Aorta (tissue), 5 donors: ENCODE measurements at places on chromosomes 2 and 18. TPM values are rescaled to one million over a fixed set of nuclear protein-coding genes. Genes with fewer than 3 reads are reported as not detected.
A peak's percentile ranks its signal among the peaks of the same experiment; 100 is the strongest.

DNA sequence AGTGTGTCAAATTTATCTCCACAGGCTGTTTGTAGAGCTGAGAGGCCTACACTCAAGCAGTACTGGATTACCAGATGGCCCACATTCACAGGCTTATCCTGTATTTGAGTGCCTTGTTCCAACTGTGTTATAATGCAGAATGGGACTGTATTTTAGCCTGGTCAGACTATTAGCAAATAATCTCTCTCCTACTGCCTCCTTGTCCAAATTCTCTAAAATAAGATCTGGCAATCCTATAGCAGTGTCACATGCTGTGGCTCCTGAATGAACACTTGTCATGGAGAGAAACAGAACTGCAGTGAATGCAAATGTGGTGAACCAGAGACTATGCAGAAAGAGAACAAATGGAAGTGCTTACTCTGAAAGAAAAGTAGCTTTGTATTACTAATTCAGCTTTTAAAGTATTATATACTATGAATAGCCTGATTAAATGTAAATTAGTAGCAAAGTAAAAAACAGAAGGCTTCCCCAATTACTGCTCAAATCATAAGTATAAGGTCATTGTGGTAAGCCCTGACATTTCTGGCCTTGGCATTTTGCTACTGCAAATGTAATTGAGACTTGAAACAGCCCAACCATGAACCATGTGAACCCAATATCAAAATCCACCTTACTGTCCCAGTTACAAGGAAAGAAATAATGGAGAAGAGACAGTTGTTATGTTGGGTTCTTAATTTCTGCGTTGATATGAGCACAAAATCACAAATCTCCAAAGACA, 80.0 kb downstream of the MAP4K3 start:
- no peak for DNase-seq

- no peak for DNase-seq
Observed at GRCh38 chr2:147595200-147595599, 249.6 kb upstream of the ACVR2A start.

GRCh38 chr2:100677611-100678185, 114.9 kb downstream of the PDCL3 start:
- DNase-seq: no peak

GRCh38 chr2:1971124-1971523, 226.8 kb upstream of the PXDN start:
- no peak for DNase-seq

DNA sequence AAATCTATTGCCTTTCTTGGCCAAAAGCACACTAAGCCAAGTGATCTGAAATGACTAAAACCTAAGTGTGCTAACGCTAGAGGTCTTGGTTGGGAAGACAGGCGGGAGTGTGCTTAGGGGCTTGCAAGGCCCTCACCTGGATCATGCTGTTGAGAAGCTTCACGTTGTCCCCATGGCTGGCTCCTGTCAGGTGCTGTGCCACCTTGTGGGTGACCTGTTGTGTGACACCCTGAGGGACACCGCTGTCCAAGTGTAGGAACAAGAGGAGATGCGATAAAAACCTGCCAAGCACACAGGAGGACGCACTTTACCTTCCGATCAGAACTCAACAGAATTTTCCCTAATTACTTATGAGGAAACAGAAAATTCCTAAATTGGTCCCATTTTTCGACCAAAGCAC, 50.8 kb downstream of the EPG5 start:
- DNase-seq: no peak

- DNase-seq: no peak
Observed at GRCh38 chr18:40812981-40813515, 1142.0 kb upstream of the PIK3C3 start.

DNA sequence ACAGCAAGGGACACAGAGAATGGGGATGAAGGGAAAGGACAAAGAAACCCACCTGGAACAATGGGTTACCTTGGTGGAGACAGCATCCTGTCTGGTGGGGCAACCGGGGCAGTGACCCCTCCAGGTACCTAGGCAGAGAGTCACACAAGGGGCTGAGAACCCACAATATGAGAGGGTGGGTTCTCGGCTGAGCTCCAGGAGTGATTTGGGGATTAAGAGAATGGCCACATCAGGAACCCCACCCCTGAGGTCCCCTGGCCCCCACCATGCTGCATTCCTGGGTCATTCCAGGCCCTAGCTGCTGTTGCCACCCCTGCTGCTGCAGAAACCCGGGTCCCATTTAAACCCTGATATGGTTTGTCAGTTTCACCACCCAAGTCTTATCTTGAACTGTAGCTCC, 172.3 kb downstream of the RTP5 start:
- DNase-seq: no peak

DNA sequence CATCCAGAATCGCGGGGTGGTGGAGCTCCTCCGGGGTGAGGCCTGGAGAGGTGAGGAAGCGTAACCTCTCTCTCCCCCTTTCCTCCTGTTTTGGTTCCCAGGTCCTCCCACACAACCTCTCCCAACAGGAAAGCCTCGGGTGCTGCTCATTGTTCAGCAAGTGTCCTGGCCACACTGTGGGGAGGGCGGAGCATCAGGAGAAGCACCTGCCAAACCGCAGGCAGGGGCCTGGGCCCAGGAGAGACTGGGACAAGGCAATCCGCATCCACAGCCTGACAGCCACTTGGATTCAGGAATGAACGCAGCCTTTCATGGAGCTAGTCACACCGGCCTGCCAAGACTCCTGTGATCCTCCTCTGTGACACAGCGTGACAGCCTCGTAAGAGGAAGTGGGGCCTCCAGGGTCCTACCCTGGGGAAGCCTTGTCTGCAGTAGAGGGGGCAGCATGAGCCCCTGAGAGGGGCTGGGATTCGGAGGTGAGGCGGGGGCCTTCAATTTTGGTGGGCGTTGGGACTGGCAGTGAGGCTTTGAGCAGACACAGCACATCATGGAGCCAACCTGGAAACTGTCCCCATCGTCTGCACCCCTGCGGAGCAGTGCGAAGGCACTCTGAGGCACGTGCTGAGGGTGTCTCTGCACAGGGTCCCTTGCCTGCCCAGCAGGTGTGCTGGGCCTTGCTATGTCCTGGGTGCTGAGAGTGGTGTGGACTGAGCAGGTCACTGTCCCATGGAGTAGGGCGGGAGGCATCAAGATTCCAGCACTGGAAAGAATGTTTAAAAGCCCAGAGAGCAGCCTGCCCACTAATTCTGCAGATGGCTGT, 62.2 kb downstream of the EDAR start:
- DNase-seq: no peak

DNA sequence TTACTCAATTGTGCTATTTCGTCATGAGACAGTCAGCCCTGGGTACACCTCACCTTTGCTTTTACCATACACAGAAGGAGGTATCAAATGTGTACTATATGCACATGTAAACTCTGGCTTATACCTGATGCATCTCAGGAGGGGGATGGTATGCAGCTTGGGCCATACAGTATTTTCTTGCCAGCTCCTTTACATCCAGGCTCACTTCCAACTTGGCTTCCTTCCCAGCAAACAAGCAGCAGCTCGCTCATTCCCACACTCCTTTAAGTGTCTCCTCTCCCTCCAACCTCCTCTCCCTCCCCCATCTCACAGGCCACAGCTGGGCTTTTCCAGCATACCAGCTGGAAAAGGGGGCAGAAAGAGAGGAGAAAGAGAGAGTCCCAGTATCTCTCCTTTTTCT, 9.6 kb downstream of the MARCHF4 start:
- no peak for DNase-seq

GRCh38 chr2:3427272-3427671, 47.8 kb downstream of the TRAPPC12 start:
- no peak for DNase-seq

DNA sequence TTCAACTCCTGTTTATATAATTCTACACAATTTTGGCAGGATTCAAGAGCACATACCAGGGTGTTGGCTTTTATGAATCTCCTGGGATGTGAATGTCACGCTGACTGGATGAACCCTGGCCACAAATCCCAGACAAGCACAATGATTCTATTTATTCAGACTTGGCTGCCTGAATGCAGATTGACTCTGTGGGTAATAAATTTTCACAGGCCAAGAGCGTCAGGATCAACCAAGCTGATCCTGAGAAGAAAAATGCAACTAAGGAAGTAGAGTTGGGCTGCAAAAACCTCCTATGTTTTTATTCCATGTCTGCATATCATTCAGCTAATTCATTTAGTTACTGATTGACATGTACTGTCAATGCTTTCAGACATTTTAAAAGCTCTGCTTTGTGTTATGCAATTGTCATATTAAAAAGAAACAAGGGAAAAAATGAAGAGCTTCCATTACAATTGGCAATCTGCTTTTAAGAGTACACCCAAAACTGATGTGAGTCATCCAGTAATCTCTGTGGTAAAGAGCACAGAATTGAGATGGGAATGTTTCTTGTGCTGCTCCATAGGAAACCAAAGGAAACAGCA, 173.0 kb upstream of the REV1 start:
- DNase-seq: no peak

DNA sequence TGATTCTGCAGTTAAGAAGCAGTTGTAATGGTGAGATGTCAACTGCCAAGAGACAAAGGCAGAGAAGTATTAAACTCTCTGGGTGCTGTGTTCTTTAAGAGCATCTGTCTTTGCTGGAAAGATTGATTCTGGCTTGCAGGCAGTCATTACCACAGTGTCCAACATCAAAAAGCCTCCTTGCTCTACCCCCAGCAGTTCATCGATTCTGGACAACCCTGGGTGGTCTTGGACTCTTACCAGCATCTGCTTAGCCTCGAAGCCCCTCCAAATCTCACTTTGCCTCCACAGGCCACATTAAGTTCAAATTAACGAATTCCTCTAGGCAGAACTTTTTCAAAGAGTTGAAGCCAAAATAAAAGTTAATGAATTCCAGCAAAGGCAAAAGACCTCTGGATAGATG, 1061.4 kb downstream of the TSN start:
- no peak for DNase-seq

- DNase-seq: no peak
Observed at GRCh38 chr2:173021939-173022371, 53.7 kb upstream of the MAP3K20 start.

- peak; percentile 52 for DNase-seq
Observed at GRCh38 chr18:62324917-62325805, at the start of gene TNFRSF11A. Gene TNFRSF11A, plus strand, starts transcription at chr18:62325310. Its CDS starts 43 bp downstream, at chr18:62325353.

DNA sequence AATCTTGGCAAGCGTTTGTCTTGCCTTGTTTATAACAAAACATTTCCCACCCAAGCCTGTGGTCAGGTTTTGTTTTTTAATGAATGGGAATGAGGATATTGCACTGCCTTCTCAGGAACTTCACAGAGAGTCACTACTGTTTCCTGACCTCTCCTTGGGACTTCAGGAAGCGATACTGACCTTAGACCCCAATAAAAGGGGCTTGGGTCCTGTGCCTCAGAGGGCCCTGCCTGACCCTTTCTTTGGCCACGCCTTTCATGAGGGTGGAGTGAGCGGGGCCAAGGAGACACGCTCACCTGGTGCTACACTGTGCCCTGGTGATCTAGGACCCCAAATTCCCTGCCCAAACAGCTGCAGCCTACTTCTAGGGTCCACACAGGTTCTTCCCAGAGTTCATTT, 92.8 kb upstream of the TGFA start:
- no peak for DNase-seq

CXCR2 gene
- polyA plus RNA-seq: 0.05 TPM

CFAP221 gene
- polyA plus RNA-seq: 0.18 TPM

TTC31 gene
- polyA plus RNA-seq: 18.4 TPM

MAP3K19 gene
- polyA plus RNA-seq: not detected

DCDC2C gene
- 10.7 TPM for polyA plus RNA-seq

ATP5F1A gene
- 335 TPM for polyA plus RNA-seq

CDH2 gene
- polyA plus RNA-seq: 13.9 TPM

APOB gene
- polyA plus RNA-seq: 8.8 TPM

RNF144A gene
- polyA plus RNA-seq: 1.6 TPM

CD8B gene
- 3.0 TPM for polyA plus RNA-seq

TUBB8B gene
- polyA plus RNA-seq: not detected
